T-helper 9 cell (primary cell): ENCODE measurements at places on chromosomes 5 and 9.

- no peak for DNase-seq
Observed at GRCh38 chr9:27572061-27572460, 1.2 kb downstream of the C9orf72 start.

DNA sequence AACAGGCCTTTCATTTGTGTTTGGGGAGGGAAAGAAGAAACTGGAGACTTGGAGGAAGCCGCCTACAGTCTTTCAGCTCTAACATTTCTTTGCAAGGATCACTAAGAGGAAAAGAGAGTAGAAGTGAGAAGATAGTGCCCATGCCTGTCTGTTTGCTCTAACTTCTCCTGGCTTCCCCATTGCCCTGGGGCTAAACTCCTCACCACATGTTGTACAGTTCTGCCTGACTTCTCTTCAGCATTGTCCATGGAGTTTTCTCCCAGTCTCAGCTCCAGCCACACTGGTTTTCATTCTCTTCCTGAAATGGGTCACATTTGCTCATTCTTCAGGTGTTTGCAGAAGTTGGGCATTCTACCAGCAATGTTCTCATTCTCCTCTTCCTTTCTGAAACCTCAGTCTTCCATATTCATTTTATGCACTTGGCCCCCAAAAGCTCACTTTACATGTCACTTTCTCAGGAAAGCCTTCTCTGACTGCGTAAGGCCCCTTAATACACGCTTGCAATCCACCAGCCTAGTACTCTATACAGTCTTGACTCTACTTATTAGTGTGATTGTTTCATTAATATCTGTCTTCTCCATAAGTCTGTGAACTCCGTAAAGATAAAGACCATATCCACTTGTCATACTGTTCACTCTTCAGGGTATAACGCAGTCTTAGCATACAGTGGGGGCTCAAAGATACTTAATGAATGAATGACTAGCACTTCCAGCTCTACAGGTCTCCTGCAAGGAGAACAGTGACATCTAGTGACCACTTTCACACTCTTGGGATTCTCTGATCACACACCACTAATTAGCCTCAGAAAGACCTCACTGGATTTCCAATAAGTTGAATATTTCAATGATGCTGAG, 40.2 kb upstream of the TRIM32 start:
- no peak for DNase-seq

- DNase-seq = no peak
Observed at GRCh38 chr9:123421801-123422455, 65.9 kb downstream of the CRB2 start.

DNA sequence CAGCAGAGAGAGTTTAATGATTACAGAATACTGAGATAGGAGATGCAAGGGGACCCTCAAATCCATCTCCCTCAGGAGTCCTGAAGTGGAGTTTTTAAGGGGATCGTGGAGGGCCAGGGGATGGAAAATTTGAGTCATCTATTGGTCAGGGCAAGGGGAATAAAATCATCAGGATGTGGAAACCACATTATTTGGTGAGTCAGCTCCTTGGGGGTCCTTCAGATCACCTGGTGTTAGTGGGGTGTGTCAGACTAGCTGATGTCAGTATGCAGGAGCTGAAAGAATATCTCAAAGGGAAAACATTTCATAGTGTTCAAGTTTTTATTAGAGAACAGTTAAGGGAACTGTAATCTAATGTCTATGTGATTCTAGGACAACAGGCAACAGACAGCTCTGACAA, 183.0 kb upstream of the FTMT start:
- DNase-seq = no peak

DNA sequence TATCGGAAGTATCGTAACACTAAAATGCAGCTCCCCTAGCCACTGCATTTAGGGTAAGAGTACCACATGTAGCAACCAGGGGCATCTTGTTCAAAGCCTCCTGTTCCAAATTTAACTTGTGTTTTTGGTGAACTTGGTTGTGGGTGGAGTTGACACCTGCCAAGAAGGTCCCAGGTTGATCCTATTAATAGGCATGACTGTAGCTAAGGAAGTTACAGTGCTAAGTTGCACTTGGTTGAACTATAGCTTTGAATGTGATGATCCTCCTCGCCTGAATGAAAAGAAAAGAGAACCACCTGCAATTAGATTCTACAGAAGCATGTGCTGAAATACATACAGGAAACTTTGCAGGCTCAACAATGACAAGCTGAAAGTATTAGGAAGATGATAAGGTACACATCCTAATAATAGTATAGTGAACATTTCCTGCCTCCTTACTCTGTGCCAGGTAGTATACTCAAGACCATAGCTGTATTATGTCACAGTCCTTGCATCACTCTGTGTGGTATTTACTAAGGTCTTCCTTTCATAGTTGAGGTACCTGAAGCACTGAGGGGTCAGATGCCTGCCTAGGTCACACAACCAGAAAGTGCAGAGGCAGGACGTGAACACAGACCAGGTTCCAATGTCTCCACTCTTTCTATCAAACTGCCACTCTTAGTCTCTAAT, 64.5 kb upstream of the PIP5K1B start:
- DNase-seq = no peak

- DNase-seq = no peak
Observed at GRCh38 chr9:4798281-4799032, 5.7 kb downstream of the RCL1 start.

GRCh38 chr5:3780907-3781306, 185.3 kb downstream of the IRX1 start:
- DNase-seq = no peak

DNA sequence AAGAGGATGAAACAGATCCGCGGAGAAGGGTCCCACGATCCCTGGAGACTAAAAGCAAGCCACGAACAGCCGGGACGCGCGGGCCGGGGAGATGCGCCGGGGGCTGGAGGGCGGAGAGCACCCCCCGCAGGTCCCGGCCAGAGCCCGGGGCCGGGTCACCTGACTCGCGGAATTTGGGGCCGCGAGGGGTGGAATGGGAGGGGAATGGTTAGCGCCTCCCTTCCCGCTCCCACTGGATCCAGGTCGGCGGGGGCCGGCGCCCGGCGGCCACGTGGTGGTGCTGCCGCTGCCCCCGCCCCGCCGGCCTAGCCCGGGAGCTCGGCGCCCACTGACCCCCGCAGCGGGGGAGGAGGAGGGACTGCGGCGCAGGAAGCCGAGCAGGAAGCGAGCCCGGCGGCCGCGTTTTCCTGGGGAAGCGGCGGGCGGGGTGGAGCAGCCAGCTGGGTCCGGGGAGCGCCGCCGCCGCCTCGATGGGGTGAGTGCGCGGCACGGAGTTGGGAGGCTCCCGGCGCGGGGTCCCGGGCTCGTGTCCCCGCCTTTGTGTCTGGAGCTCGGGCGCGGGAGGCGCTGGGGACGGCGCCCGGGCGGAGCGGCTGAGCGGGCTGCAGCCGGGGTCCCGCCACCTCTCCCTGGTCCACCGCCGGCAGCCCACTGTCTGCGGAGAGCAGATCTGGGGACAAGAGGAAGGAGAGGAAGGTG, at the start of gene RAI14:
RAI14 (plus strand) TSS at position 328 of the 699 bp plus-strand sequence. CDS start 30,592 bp downstream, outside the sequence.
- DNase-seq = peak; percentile 32

GRCh38 chr5:108515517-108516105, 133.7 kb upstream of the FBXL17 start:
- DNase-seq = no peak

DNA sequence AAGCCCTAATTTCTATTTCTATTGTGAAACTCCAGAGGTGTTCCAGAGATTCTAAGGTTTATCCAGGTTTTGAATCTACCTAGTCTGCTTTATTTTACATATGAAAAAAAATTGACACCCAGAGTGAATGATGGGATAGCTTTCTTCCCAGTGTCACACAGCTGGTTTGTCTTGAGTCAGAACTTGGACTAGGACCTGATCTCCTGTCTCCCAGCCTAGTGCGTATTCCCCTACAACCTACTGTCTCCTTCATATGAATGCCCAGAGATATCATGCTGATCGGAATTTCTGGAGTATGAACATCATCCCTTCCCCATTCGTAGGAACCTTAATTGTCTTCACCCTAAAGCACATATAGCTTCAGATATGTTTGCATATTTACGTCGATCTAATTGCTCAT, 524.2 kb downstream of the SPATA31D1 start:
- DNase-seq = no peak

GRCh38 chr5:124790895-124791732, 44.7 kb upstream of the ZNF608 start:
- no peak for DNase-seq

DNA sequence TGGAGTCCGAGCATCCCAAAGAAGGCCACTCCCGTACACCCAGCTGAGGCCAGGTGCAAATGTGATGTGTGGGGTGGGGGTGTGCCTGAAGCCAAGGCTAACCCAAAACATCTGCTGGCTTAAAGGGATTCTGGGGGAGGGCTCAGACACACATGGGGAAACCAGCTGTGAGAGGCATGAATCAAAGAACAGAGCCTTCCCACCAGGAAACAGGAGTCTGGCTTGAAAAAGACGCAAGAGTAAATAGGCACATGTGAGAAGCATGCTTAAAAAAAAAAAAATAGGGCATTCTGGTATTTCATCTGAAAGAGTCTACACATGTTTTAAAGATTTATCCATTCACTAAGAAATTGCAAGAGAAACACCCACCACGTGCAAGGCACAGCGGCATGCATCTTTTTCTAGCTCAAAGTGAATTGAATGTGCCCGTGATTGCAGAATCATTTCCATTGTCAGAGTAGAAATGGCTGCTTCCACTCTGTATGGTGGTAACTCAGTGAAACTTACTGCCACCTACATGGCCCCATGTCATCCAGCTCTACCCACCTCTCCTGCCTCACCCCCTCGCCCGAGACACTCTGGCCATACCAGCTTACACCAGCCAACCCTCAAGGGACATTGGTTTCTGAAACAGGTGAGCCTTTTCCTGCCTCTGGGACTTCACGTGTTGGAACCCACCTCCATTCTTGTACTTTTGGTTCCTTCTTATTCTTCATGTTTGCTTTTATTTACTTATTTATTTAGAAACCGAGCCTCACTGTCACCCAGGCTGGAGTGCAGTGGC, 71.5 kb downstream of the SEMA5A start:
- DNase-seq = no peak

GRCh38 chr5:1879292-1880263, 3.1 kb downstream of the IRX4 start:
- no peak for DNase-seq

- DNase-seq = no peak
Observed at GRCh38 chr9:127448112-127448805, 2.9 kb downstream of the RPL12 start.

DNA sequence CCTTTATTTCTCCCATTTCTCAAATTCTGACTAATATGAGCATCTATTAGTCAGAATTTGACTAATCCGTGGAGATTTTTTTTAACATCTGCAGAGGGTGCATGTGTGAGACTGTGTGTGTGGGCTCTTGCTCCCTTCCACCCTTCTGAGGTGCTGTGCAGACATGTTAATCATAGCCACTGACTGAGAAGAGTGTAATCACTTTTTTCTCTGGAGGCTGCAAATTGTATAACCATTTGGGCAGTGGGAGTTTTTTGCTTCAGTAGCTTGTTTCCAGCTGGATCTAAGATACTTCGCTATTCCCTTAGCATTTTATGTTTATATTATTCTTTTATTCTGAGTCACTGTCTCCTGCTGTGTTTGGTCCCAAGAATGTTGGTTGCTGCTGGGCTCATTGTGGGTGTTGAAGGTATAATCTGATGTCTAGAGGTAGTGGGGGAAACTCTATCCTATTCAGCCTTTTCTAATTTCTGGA, 66.2 kb downstream of the ARHGEF28 start:
- no peak for DNase-seq

DNA sequence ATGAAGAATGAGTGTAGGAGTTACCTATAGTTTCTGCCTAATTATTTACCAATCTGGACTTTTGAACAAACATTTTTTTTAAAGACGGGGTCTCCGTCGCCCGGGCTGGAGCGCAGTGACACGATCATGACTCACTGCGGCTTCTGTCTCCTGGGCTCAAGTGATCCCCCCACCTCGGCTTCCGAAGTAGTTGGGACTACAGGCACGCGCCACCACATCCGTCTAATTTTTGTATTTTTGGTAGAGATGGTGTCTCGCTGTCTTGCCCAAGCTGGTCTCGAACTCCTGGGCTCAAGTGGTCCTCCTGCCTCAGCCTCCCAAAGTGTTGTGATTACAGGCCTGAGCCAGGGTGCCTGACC, 1.5 kb downstream of the CTNNA1 start:
- DNase-seq = no peak

DNA sequence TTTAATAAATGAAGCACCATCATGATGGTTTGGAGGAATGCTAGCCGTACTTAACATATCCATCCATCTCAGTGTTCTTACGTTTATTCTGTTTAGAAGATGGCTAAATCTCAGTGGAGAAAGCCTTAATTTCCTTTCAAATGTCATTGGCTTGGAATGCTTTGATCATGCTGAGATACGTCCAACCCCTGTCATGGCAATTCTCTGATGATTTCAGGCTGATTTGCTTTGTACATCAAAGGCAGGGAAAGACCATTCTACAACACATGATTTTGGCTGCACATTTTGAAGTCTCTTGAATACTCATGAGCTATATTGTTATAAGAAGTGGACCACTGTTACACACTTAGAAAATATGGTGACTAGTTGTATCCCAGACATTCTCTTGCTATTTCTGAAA, 1048.4 kb downstream of the MAT2B start:
- DNase-seq = no peak

DNA sequence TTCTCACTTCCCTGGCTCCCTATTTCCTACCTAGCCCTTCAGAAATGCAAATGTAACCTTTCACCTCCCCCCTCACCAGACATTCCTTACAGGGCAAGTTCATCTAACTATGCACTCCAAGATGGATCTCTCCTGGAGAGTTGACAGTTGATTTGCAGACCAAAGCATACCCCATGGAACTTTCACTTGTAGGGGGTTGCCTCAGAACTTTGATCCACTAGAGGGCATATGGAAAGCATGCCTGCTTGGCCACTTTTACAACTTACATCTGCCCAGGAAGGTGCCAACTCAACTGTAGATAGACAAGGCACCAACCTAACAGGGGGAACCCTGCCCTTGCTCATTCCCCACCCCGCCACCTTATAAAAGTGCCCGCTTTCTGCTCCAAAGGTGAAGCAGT, 187.8 kb downstream of the NXNL2 start:
- no peak for DNase-seq

DNA sequence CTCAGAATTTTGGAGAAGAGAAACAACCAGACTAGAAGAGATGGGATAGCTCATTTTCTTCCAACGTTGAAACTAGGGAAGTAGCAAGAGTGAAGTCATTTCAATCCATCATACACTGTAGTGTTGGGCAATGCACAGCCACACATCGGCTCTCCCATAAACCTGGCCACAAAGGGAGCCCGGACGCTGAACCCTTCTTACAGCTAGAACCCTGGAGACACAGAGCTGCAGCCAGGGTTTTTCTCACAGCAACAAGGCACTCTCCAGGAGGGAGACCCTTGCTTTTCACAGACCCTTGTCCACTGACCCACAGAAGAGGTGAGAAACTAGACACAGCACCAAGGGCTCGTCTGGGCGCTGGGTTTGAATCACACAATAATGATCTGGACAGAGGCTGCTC, 101.4 kb upstream of the FSTL4 start:
- DNase-seq = no peak
